RKO (cell line): ENCODE measurements at places on chromosomes 16 and 17.

GRCh38 chr17:39556423-39556822 lies 51.3 kb downstream of the NEUROD2 start:
- DNase-seq: no peak

DNA sequence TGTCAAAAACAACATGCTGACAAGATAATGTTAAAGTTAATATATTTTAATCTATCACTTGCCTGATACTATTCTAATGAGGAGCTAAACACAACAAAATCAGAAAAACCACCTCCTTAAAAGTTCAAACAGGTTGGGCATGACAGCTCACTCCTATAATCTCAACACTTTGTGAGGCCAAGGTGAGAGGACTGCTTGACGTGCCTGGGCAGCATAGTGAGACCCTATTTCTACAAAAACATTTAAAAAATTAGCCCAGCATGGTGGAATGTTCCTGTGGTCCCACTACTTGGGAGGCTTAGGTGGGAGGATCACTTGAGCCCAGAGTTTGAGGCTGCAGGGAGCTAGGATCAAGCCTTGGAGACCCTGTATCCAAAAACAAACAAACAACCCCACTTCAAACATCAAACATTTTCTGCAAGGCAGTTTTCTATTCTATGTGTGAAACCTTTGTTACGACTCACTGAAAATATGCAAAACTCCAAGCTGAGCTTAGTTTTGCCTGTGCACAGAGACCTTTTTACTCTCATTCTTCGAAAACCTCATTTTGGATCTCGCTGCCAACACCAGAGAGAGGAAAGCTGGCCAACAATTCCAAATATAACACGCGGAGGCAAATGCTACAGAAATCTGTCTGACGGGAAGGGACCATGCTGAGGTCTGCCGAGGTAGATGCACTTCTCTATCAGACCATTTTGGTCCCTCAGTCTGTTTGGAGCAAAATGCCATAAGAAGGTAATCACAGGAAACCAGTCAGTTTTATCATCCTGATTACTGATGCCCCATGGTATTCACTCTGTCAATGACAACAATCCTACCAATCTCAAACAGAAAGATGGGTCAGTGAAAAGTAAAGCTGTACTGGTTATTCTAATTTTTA lies 6.2 kb downstream of the PHF12 start:
- DNase-seq: peak; percentile 23

GRCh38 chr17:76660656-76661042 lies 17.1 kb upstream of the ST6GALNAC1 start:
- no peak for DNase-seq

- no peak for DNase-seq
These were observed 125.5 kb upstream of the CACNG3 start for GRCh38 chr16:24130494-24131085.
